ENCODE measurements at places on chromosomes 13 and 19.

GRCh38 chr13:26011996-26012821 lies 39.6 kb downstream of the SHISA2 start:
- DNase-seq: no peak

- DNase-seq: peak; percentile 2
Measured at GRCh38 chr13:71578048-71578447, 289.0 kb downstream of the DACH1 start.

DNA sequence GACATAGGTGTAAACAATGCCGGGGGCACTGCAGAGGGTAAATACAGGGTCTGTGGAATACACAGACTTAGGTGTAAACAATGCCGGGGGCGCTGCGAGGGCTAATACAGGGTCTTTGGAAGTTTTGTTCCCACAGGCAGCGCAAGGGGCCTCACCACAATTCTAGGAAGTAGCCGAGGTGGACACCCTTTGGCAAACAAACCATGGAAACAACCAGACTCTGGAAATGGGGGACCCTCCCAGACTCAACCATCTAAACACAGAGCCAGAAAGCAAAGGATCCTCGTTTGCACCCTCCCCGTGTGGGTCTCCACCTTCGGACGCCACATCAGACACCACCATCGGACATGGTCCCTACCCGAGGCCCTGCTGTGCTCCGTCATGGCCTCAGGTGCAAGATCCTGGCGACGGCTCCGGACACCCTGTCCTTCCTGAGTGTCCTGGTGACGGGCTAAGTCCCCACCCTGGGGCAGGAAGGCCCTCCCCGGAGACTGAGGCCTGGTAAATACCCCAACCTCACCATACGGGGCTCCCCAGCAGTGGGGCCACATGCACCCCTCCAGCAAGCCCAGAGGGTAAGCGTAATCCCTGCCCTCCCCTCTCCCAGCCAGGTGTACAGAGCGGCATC lies 16.7 kb upstream of the PLPP2 start:
- DNase-seq: no peak

DNA sequence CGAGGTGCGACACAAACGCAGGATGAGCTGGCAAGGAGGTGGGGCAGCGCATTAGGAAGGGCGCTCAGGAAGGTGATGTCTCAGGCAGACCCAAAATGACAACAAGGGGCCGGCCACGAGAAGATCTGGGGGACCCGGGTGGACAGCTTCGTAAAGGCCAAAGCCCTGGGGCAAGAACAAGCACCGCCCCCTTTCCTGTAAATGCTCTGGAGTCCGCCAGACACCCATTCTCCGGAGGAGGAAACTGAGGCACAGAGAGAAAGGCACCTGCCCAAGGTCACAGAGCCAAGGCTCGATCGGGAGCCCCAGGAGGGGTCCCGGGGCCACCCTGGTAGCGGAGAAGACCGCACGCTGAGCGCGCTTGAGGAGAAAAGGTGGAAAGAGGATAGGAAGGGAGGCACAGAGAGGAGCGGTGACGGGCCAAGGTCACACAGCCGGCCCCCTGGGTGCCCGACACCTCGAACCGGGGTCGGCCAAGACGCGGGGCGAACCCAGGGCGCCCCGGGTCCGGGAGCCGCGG lies 571 bp downstream of the SAFB2 start:
- DNase-seq: peak; percentile 8

- DNase-seq: peak; percentile 68
Measured at GRCh38 chr13:51913421-51914136, 51.8 kb downstream of the CCDC70 start.

- no peak for DNase-seq
Measured at GRCh38 chr13:110836605-110836903, 78.3 kb downstream of the ANKRD10 start.

- peak; percentile 20 for DNase-seq
Measured at GRCh38 chr13:31437975-31438374, 238.2 kb downstream of the B3GLCT start.

DNA sequence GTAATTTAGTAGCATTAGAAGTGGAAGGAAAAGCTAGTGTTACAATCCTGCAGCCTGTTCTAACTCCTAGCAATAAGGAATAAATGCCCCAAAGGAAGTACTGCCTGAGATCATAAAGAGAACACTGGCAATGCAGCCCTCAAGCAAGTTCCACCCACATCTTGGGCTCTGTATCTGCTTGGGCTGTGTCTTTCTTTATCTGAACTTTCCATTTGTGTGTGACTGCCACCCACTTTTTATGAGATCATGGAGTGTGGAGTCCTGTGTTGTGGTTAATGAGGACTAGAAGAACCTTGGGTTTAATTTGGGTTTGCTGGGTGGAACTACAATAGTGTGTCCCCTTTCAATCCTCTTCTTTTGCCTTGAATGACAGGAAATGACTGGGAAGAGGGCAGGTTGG lies 38.2 kb downstream of the RFXAP start:
- DNase-seq: no peak

DNA sequence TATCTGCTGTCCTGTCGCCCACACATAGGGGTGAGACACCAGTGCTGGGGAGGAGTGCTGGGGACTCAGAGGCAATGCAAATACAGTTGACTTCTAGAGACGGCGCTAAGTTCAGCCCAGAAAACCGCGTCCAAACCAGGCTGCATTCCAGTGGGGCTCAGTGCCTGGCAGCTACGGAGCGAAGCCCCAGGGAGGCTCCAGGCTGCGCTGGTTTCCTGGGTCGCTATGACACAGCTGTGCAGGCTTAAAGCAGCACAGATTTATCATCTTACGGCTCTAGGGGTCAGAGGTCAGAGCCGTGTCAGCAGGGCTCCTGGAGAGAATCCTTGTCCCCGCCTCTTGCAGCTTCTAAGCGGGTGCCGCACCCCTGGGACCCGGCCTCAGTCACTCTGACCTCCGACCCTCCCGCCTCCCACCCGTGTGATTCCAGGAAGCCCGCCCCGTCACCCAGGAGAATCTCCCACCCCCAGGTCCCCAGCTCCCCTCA lies 61.6 kb downstream of the ANKRD10 start:
- DNase-seq: no peak

Measured in mesendoderm (in vitro differentiated cells).